Calu3 (cell line): ENCODE measurements at places on chromosomes 6 and 20. TPM values are rescaled to one million over a fixed set of nuclear protein-coding genes. Genes with fewer than 3 reads are reported as not detected.

- no peak for DNase-seq
These were observed 27.5 kb upstream of the CEP85L start for GRCh38 chr6:118678866-118679265.

Gene ANKRD66
- total RNA-seq, result not detected in 2 replicates

Gene LIME1
- total RNA-seq, result 25.8 and 27.1 TPM in 2 replicates

GRCh38 chr20:11090751-11091150 lies 417.0 kb upstream of the JAG1 start:
- DNase-seq, result no peak

GRCh38 chr20:18224968-18225568 lies 63.3 kb upstream of the ZNF133 start:
- DNase-seq, result peak; percentile 9

Gene PDYN
- not detected in 2 replicates for total RNA-seq

Gene LTV1
- 21.7 and 21.8 TPM in 2 replicates for total RNA-seq

DNA sequence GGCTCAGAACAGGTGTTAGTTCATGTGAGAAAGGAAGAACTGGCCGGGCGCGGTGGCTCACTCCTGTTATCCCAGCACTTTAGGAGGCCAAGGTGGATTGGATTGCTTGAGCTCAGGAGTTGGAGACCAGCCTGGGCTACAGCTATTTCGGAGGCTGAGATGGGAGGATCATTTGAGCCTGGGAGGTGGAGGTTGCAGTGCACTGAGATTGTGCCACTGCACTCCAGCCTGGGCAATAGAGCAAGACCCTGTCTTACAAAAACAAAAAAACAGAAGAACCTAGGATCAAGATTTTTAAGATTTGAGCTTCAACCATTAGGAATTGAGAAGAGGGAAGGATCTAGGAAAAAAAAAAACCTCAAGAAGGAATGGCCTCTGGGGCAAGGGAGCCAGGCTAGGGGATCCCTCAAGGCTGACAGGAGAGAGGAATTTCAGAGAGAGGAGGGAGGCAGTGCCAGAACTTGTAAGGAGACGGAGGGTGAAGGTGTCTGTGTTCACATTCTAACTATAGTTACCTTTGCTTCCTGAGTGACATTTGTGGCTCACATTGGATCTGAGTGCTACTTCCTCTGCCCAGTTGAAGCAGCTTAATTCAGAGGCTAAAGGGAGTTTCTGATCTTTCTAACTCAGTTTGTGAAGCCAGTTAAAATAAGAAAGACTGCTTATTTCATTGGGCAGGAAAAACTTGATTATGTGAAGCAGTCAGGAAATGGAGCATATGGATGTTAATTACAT lies 26.1 kb downstream of the CHMP4B start:
- DNase-seq, result no peak

DNA sequence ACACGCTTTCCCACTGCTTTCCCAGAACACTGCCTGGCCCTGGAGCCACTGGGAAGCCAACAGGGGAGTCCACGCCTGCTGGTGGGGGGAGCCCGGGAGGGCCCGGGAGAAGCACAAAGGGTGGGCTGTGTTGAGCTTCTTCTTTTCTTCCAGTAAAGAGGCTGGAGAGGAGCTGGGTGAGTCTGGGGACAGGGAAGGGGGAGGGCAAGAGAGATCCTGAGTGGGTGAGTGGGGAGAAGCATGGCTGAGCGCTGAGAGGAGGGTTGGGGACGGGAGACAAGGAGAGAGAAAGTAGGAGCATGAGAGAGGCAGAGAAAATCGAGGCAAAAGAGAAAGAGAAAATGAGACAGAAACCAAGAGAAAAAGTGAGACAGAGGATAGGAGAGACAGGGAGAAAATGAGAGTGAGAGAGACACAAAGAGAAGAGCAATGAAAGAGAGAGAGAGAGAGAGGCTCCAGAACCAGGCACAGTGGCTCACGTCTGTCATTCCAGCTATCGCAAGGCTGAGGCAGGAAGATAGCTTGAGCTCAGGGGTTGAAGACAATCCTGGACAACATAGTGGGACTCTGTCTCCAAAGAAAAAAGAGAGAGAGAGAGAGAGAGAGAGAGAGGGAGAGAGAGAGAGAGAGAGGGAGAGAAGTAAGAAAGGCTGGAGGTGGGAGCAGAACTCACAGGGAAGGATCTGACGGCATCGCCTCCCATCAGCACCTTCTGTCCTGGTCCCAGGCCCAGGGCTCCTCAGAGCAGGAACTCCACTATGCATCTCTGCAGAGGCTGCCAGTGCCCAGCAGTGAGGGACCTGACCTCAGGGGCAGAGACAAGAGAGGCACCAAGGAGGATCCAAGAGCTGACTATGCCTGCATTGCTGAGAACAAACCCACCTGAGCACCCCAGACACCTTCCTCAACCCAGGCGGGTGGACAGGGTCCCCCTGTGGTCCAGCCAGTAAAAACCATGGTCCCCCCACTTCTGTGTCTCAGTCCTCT lies 2.0 kb downstream of the LST1 start:
- DNase-seq, result no peak

GRCh38 chr6:151240791-151241642 lies 1.2 kb downstream of the AKAP12 start:
- peak; percentile 35 for DNase-seq

GRCh38 chr6:39706819-39707335 lies 18.3 kb downstream of the KIF6 start:
- no peak for DNase-seq

Gene ADAM33
- total RNA-seq, result not detected in 2 replicates

Gene MSH5
- total RNA-seq, result 156 and 176 TPM in 2 replicates

DNA sequence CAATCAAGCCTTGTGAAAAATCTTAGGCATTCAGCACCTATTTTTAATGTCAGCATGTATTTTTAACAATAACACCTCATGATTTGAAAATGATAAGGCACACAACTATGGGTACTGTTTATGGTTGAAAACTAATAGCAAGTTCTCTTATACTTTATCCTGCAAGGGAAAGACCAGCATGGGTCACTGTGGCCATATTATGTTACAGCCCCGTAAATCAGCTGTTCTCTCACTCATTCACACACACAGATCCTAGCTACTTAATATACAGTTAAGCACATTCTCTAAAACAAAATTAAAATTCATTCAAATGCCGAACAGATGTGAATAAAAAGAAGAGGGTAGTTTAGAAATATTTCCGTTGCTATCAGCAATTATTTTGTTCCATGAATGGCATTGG lies 224.4 kb downstream of the OGFRL1 start:
- no peak for DNase-seq

Gene CFB
- 944 and 1,205 TPM in 2 replicates for total RNA-seq

Gene FAM110A
- total RNA-seq, result 14.5 and 14.9 TPM in 2 replicates

Gene SRMS
- total RNA-seq, result not detected in 2 replicates

Gene RNGTT
- 19.4 and 21.2 TPM in 2 replicates for total RNA-seq

GRCh38 chr20:41082306-41082705 lies 53.7 kb downstream of the TOP1 start:
- DNase-seq, result no peak

- DNase-seq, result peak; percentile 4
These were observed 114.2 kb downstream of the MOXD1 start for GRCh38 chr6:132287101-132287500.

- no peak for DNase-seq
These were observed 29.5 kb downstream of the GHRH start for GRCh38 chr20:37231947-37232630.

DNA sequence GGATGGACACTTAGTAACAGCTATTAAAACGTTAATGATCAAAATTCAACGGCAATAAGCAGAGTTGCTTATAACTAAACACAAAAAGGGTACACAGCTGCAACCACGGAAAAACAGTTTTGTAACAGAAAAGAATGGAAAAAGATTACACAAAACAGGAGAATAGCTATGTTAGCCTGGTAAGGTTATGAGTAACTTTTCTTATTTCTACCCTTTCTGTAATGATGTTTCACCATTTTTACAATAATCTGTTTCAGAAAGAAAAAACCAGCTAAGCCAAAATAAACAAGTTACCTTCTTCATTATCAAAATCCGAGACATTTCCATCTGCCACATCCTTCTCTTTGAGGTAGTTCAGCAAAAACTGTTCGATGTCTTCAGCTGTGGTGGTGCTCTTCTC lies 27.4 kb downstream of the TTI1 start:
- DNase-seq, result no peak

GRCh38 chr6:167568407-167569024 lies 243.6 kb downstream of the TTLL2 start:
- no peak for DNase-seq
